ENCODE measurements at places on chromosomes 6 and 20.

- no peak for DNase-seq
Measured at GRCh38 chr20:35767683-35768481, 3.9 kb upstream of the PHF20 start.

DNA sequence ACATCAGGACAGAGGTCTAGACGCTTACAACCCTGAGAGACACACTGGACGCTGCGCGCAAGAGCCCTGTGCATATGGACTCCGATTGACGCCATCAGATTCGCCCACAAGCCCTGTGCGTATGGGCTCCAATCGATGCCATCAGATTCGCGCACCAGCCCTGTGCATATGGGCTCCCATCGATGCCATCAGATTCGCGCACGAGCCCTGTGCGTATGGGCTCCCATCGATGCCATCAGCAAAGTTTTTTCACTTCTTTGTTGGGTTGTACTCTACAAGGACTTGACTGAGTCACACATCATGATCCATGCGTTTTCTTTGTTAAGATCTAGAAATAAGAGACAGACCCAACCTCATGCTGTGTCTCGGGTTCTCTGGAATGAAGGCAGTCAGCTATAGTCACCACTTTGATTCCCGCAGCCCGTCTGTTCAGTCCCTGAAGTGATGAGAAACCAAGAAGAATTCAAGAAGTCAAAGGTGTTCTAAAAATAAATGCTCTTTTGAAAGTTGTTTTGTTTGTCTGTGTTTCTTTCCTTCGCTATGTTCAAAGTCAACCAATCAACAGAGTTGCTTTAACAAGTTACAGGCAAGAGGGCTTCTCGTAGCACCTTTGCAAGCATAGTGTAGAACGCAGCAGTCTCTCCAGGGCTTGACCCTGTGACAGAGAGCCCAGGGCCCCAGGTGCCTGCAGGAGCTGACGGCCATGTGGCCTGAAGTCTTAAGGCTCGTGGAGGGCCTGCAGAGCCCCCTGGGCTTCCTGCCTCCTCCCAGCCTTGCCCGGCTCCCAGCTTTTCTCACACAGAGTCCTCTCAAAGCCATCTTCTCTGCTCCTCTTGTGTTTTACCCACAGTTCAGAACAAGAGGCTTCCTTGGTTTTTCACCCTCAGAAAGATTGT is 7.9 kb downstream of the RPS6KA2 start:
- no peak for DNase-seq

DNA sequence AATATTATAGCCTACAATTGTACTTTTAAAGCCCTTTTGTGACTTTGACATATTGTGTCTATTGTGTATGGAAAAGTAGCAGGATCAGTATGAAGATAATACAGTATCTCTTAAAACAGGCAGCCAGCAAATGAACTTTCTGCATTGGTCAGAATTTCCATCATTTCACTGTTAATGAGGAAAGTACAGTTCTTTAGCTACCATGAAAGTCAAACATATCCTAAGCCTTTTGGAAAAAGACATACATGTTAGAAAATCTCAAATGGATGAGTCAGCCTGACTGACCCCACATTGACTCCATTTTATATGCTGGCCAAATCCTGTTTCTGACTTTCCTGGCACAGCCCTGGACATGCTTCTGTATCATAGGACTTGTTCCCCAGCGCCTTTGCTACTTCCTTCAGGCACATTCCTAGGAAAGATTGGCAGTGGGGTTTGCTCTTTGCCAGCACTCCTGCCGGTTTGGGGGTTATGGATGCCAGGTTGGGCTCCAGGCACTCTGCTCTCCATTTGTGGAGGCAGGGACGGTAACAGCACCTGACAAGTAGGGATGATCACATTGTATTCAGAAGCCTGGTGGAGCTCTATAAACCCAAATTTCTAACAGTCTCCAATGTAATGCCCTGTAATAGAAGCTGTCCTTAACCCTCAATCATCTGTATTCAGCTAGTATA is 43.7 kb downstream of the TOP1 start:
- DNase-seq, result peak; percentile 53

DNA sequence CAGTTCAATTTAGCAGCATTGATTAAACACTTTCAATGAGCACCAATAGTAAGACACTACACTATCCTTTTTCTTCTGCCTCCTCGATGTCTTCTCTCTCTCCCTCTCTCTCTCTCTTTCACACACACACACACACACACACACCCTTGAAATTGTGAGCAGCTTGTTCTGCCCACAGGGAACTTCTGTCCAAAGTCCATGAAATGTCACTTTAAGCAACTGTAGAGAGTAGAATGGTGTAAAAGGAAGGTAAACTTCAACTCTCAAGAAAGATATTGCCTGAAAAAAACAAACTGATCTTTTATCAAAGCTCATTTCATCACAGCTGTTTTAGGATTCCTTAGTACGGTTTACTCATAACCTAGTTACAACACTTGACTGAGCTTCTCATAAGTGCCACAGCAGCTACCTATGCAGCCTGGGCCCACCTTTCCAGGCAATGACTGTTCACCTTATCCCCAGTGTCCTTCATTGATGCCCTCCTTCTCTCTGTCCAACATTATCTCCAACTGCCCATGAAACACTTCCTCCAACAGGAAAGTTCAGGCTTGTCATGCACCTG is 107.0 kb downstream of the TNFRSF21 start:
- DNase-seq, result no peak

DNA sequence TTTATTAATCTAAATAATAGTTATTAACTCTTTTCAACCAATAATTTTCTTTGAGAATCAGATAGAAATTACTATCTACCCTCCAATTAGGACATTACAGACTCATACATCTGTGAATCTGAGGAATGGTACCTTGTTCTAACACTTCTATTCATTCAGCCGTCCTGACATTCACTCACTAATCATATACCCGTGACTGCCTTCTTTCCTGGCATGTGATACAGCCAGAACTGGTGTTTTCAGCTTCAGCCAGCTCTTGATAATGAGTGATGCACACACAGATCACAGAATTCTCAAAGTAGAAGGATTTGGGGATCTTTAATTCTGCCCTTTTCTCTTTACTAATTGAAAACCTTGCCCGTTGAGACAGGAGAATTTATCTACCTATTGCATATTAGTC is 499.9 kb downstream of the UTRN start:
- DNase-seq, result no peak

- no peak for DNase-seq
Measured at GRCh38 chr20:39246436-39246835, 284.3 kb downstream of the DHX35 start.

GRCh38 chr6:97203343-97203742 is 79.7 kb downstream of the MMS22L start:
- DNase-seq, result no peak

DNA sequence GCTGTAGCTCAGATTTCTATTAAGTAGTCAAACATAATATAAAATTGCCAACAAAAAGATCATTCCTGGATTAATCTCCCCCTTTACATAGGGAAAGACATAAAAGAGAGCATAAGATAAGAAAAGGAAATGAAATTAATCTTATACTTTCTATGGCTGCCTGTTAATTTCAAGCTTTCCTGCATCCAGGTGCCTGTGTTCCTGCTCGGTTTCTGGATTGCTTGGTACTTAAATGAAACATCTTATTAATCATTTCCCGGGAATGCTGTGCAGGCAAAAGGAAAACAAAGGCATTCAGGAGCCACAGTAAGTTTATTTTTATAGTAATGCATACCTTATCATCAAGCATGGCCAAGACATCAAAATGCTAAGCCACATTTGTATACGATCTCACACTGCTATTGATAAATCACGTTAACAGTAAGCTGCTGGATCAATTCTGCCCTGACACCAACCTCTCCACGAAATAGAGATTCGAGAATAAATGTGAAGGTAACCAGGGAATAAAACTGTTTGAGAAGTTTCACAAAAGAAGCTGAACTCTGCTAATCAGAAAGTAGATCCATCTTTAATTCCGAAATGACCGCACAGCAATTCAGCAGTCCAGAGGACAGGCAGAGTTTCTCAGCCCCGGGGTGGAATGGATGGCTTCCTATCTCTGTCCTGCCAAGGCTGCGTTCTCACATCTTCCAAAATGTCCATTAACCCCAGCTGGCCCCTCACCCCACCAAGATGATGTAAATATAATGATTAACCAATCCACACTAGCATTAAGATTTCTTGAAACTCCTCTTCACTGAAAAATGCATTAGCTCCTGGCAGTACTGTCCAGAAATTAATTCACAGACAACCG is 32.6 kb upstream of the APCDD1L start:
- no peak for DNase-seq

DNA sequence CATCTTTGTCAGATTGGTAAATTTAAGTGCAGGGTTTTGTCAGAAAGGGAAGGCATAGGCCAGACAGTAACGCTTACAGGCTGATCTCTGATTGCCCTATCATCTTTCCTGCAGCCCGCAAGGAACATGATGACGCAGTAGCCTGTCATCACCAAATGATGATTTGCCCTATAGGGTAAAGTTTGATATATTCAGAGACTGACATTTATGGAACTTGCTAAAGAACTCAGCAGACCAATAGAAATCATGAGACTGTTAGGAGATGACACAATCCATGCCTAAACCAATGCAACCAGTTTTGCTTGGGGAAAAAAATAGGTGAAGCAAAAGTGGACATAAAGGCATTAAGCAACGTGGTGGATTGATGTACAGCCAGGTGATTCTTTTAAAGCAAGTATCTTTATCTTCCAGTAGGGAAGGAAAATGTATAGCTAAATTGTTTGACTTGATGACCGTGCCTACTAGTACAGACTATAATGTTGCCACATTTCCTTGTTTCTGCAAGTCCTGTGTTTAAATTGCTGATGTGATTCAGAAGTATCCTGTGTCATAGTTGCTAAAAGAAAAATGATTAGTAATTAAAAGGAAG is 2.4 kb downstream of the NUS1 start:
- no peak for DNase-seq

DNA sequence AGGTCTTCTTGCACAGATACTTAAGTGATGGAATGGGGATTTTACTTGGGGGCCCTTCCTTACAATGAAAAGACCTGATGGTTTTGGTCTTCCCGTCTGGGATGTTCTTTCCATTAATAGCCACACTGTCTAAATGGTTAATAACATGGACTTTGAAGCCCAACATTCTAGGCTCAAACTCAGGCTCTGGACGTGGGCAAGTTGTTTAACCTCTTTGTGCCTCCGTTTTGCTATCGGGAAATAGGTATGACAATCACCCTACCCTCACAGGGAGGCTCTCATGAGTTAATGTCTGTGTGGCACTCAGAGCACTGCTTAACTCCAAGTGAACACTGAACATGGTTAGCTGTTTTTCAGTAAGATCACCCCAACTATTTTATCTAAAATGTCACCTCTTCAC is 360.7 kb upstream of the FLRT3 start:
- DNase-seq, result no peak

- DNase-seq, result no peak
Measured at GRCh38 chr20:4116091-4116490, 100.7 kb upstream of the RNF24 start.

- no peak for DNase-seq
Measured at GRCh38 chr6:166772518-166772917, 145.5 kb upstream of the RPS6KA2 start.

DNA sequence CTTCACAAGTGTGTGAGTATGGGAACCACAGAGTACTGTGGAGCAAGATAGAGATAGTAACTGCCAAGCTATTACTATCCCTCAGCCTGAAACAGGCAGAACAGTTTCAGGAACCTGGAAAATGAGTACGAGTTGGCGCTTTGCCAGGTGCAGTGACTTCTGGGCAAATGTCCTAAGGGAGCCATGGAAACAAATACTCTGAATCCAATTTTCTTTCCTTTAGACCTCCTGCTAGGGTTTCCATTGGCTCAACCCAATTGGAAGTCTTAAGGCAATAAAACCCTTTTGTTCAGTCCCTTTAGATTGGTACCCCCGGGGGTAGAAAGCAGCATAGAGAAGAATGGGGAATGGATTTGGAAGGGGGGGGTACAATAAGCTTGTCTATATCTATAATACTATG is 205.0 kb upstream of the EPHA7 start:
- no peak for DNase-seq

GRCh38 chr6:23388086-23388783 is 737.8 kb upstream of the NRSN1 start:
- DNase-seq, result no peak

DNA sequence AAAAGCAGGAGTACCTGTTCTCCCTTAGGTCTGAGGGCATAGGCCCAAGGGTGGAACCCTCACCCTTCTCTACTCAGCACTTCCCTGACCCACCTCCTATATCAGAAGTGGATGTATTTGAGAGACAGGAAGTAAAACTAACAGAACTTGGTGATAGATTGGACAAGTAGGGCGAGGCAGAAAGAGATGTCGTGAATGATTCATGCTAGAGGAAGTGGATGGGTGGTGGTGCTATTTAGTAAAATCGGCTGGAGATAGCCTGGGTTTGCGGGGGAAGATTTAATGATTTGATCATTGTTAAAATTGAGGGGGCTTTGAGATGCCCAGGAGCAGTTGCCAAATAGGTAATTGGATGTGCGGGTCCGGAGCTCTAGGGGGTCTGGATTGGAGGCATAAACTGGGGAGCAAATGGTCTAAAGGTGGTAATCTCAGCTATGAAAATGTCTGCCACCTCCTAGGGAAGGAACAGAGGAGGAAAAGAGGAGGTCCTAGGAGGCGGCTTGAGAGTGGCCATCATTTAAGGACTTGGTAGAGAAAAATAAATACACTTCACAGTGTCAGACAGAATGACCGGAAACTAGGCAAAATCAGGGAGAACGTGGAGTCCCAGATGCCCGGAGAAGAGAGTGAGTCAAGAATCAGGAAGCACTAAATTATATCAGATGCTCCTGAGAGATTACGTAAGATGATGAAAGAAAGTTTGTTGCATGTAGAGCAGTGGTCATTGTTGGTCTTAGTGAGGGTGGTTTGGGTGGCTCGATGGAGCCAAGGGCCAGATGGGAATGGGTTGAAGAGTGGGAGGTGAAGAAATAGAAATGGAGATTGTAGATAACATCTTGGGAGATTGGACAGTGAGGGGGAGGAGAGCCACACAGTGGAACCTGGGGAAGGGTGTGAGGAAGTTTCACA is 142.0 kb downstream of the CEP57L1 start:
- no peak for DNase-seq

DNA sequence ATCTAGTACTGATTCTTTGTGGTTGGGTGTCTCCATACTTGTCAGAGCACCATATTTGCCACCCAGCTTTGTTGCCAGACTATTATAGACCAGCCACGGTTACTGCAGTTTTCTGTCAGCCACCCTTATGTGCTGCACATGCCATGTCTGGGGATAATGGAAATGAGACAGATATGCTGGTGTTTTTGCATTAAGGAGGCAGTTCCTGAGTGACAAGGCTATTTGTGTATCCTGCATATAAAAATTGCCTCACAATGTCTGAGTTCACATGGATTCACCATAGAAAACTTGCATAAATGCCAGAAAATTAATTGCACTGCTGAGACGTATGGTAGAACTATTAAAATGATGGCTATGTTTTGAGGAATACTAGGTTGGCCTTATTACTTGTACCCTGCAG is 51.8 kb downstream of the NKAIN2 start:
- DNase-seq, result no peak

DNA sequence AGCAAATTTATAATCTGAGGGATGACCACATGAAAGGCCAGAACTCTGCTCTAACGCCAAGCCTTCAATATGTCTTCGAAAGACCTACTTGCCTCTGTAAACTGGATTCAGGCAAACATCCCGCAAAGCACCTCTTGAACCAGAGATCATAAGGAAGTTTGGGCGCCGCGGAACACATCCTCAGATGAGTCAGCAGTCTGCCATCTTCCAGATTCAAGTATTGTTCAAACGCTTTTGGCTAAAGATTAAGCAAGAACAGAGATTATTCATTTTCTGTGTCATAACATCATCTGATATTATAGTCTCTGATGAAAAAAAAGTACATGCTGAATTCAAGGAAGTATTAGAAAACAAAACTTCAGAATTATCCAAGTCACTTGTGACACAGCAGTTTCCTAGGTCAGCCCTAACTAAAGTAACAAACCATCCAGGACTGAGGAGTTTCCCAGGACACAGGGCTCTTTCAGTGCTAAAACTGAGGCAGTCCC is 20.8 kb downstream of the TBC1D7 start:
- no peak for DNase-seq

All from AG09319 (cell line).